MCF 10A (cell line): ENCODE measurements at places on chromosomes 1 and 21. TPM values are rescaled to one million over a fixed set of nuclear protein-coding genes. Genes with fewer than 3 reads are reported as not detected.

Gene CYP4B1
- 5.9 and 10.1 TPM in 2 replicates for total RNA-seq

Gene ZSCAN20
- total RNA-seq = 5.1 and 8.2 TPM in 2 replicates

Gene F5
- 0.09 TPM in 1 of 2 replicates, not detected in the other for total RNA-seq

Gene PRKAA2
- 0.72 and 1.0 TPM in 2 replicates for total RNA-seq

Gene CRYAA
- total RNA-seq = not detected in 2 replicates

Gene CLDN17
- not detected in 2 replicates for total RNA-seq

Gene TGFBR3
- 7.0 and 12.0 TPM in 2 replicates for total RNA-seq

Gene CYB561D1
- 6.9 and 7.8 TPM in 2 replicates for total RNA-seq
